ENCODE measurements at places on chromosomes 2 and 18. TPM values are rescaled to one million over a fixed set of nuclear protein-coding genes. Genes with fewer than 3 reads are reported as not detected.

The CCDC141 gene
- 25.7 TPM for total RNA-seq

DNA sequence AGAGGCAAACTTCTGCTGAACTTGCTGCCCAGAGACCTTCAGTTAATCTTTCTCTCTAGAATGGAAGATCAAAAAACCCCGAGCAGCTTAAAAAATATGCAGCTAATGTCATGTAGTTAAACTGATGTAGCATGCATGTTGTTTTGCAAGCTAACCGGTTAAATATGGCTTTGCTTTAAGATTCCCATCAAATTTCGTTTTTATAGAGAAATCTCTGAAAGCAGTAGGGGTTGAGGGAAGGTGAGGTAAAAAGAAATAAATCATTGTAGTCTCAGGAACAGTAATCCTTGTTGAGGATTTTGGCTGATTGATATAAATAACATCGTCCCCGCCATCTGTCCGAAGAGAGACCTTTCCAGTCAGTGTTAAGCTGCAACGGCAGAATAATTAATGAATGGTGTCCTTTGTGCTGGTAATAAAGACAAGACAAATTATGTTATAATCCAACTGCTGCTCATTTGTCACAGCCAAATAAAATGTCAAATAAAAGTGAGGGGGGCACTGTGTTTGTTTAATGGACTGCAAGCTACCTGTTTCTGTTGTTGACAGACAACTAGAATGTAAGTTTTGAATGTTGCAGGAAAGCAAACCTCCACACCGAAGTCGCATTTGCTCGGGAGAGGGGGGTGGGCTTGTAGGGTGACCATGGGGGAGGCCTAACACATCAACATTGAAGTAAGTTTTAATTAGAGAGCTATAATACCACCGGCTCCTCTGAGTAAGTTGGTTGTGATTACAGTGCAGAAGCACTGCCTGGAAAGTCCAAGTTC, 555.5 kb downstream of the ARHGAP15 start:
- DNase-seq = no peak
- no peak overlapping the region for H3K4me3 ChIP-seq
- no peaks in the 10 kb centered on the region for H3K27me3 ChIP-seq
- no peak overlapping the region for H3K27ac ChIP-seq
- no peaks in the 10 kb centered on the region for H3K36me3 ChIP-seq

DNA sequence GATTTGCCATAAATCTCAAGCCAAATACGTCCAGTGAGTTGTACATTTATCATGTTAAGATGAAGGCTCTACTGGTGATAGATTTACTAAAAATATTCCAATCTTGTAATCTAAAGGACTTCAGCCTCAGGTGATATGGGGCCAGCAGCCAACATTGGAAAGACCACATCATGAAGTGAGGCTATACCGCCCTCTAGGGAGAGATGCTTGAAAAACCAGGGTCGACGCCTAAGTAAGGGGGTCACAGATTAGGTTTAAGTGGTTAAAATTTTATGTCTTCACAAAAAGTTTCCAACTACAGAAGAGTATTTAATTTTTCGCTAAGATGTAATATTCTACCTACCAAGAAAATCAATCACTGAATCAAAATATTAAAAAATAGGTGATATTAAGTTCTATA, 33.3 kb downstream of the DOCK10 start:
- no peak overlapping the region for H3K4me3 ChIP-seq
- H3K27me3 ChIP-seq = no peaks in the 10 kb centered on the region
- H3K27ac ChIP-seq = no peak overlapping the region
- no peaks in the 10 kb centered on the region for H3K36me3 ChIP-seq
- H3K4me1 ChIP-seq = peaks cover 4% of the 10 kb centered on the region

DNA sequence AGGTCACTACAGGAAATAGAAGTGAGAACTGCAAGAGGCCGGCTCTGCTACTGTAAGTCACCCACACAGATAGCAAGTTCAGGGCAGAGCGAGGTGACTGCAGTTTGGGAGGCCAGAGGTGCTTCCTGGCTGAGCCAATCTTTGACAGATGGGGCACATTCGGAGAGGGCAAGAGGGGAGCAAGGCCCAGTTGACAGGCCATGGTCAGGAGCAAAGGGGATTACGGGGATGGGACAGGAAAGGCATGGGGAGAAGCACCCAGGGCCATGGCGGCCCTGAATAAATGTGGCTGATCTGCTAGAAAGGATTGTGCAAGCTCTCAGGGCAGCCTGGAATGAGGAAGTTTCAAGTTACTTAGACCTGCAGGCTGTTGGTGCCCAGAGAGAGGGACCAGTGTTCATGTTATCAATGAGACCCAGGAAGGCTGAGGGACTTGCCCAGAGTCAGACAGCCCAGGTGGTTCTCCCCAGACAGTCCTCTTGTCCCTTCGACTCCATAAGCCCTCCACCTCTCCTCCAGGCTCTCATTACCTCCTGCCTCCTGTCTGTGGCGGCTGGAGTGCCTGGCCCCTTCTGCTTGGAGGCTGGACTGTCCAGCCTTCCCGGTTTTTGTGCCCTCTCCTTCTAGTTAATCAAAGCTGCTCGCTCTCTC, 123.3 kb downstream of the CTIF start:
- peak overlapping the region; percentile 63 for H3K27ac ChIP-seq
- DNase-seq = no peak
- no peak overlapping the region for H3K4me3 ChIP-seq

- no peak overlapping the region for H3K27ac ChIP-seq
- H3K4me3 ChIP-seq = no peak overlapping the region
- DNase-seq = no peak
- no peaks in the 10 kb centered on the region for H3K27me3 ChIP-seq
These were observed 45.1 kb upstream of the TNP1 start for GRCh38 chr2:216904974-216905373.

Measured in upper lobe of right lung (tissue), 1 donor.